ENCODE measurements at places on chromosomes 16 and 17.

DNA sequence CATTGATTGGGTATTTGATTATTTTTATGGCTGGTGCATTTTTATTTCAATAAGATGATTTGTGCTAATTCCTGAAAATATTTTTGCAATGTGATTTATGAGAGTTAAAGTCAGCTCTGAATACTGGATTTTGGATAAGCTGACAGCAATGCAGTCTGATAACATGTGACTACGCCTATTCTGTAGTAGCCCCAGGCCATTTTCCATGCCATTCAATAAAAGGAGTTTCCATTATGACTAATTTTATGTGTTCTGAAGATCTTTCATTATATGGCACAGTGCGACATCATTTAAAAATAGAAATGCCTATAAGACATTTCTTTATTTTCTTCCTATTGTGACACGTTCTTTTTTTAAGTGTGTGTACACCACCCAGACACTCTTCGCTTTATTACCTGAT, 46.3 kb downstream of the KCNJ2 start:
- DNase-seq, result peak; percentile 1

GRCh38 chr16:24178496-24178895, 77.6 kb upstream of the CACNG3 start:
- DNase-seq, result no peak

- no peak for DNase-seq
Measured at GRCh38 chr17:55319933-55320593, 55.3 kb downstream of the HLF start.

- DNase-seq, result no peak
Measured at GRCh38 chr17:61144617-61145564, 254.8 kb upstream of the TBX2 start.

DNA sequence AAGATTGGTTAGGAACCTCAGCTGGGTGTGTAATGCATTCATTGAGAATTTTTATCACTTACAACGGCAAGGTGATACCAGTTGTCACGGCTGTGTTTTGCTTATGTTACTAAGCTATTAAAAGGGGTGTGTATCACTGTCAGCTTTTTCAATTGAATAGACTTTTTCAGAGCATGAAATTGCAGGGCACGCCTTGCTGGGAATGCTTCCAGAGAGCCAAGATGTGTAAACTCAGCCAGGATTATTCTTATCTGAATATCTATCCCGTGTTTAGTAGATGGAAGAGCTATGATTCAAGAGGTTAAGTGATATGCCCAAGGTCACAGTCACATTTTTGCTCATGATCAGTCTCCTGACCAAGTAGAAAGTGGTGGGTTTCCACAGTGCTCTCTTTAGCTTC, 6.6 kb upstream of the TEKT3 start:
- DNase-seq, result peak; percentile 58

GRCh38 chr17:31152271-31152670, 57.5 kb downstream of the NF1 start:
- DNase-seq, result no peak

DNA sequence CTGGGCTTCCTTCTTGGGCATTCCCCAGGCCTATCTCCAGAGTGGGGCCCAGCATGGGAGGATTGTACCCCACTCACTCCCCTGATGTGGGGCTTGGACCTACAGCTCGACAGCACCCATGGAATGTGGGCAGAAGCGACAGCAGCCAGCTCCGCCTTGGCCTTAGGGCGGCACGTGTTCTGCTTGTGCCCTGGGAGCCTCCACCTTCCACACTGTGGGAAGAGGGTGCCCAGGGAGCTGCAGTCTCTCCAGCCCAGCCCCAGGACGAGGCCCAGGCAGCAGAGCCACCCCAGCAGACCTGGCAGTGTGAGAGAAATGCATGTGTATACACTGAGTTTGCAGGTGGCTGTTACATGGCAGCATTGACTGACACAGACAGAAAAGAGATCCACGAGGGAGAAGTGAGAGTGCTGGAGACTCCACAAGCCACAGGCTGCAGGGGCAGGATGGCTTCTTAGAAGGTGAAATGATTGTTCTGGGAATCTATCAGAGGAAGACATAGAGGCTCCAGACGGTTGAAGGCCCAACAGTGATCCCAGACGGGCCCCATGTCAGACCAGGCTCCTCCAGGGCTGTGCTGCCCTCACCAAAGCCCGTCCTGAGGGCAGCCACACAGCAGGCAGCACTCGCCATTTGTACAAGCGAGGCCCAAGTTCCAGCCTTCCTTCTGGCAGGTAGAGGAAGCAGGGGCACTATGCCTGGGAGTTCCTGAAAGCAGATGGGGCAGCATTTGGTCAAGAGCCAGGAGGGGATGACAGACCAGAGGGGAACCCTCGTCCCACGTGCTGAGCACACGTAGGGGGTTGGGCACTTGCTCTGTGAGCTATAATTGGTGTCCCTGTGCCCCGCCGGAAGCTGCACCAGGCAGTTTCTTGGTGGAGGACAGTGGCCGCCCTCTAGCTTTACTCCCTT, 2.8 kb upstream of the DNASE1 start:
- DNase-seq, result no peak

GRCh38 chr17:55783684-55784245, 32.9 kb downstream of the PCTP start:
- DNase-seq, result no peak

- DNase-seq, result no peak
Measured at GRCh38 chr17:64064331-64064730, 43.9 kb upstream of the ICAM2 start.

GRCh38 chr17:62680541-62681052, 53.1 kb downstream of the MRC2 start:
- peak; percentile 30 for DNase-seq

DNA sequence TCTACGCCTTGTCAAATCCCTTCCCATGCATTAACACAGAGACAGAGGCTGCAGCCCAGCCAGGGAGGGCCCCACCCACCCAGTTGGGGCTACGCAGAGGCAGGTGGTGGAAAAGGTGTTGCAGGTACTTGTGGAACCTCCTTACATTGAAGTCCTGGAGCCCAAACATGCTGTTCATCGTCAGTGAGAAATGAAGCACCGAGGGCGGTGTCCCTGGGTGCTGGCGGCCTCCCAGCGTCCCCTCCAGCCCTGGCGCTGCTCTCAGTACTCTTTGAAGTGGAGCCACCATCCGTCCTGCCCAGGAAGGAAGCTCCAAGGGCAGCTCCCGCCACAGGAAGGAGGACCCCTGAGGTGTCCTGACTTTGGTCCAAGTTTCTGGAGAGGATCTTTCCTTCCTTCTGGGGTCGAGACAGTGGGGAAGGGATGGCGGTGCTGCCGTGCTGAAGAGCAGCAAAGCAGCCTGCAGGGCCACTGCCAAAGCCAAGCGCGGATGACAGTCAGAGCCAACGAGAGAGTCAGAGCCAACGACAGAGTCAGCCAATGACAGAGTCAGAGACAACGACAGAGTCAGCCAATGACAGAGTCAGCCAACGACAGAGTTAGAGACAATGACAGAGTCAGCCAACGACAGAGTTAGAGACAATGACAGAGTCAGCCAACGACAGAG, 23.4 kb downstream of the LMF1 start:
- DNase-seq, result no peak

DNA sequence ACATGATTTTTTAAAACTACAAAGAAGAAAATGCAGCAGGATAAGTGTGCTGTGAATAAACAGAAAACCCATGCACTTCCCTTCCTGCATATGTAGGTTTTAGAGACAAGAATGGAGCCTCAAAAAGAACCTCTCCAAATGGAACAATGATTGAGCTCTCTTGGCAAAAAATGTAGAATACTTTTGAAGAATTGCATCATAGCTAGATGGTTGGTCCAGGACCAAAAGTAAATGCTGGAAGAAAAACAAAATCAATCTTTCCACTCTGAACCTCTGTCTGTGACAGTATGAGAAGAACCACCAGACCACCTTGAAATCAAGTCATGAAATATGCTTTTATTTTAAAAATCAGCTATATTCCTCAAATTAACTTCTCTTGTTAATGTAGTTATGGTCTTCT, 17.5 kb downstream of the HELZ start:
- DNase-seq, result no peak

DNA sequence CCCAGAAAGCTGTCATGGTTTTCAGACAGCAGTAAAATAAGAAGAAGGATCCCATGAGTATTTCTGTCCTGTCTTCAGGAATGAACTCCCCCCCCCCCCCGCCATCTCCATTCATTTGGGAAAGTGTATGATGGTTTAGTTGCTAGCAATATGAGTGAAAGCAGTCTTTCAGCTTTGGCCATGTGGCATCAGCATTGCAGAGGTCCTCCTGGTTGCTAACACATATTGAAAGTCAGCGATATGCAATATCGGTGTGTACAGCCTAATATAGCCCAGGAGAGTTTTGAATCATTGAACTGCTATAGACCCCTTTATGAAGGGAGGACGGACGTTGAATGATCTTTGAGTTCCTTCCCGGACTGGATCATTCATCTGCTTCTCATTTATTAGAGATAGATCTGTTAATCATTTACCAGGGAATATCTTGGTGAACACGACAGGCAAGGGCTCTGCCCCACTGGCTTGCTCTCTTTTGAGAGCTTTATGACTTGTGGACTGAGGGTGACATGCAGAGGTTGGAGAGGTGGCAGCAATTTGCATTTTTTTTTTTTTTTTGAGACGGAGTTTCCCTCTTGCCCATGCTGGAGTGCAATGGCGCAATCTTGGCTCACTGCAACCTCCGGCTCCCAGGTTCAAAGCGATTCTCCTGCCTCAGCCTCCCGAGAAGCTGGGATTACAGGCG, 25.2 kb downstream of the DEF8 start:
- no peak for DNase-seq

DNA sequence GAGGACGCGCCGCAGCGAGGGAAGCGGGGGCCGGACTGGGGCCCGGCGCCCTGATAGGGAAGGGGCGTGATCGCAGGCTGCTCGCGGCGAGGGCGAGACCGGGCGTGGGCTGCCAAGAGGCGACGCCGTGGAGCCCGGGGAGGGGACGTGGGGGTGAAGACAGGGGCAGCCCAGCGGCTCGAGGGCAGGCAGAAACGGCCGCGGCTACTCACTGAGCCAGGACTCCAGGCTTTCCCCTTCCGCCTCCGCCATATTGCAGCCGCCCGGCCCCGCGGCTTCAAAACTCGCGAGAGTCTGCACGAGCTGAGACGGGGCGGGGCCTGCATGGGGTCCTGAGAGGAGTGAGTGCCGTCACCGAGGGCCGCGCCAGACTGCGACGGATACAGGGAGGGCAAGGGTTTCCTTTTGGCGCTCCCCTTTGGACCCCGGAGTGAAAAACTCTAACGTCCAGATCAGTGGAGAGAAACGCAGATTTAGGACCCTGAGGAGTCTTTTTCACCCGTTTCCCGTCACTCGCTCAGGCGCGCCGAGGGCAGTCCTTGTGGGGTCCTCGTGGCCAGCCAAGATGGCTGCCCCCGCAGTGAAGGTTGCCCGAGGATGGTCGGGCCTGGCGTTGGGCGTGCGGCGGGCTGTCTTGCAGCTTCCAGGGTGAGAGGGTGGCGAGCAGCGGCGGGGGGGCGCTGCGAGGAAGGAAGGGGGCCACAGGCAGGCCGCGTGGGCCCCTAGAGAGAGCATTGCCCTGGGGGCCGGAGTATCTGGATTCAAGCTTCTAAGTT, at the start of the genes GGA3 and MRPS7:
GGA3 (minus strand) TSS at position 271 of the 776 bp plus-strand sequence; CDS start at position 252, 19 bp downstream.
MRPS7 (plus strand) TSS at position 544 of the 776 bp plus-strand sequence; CDS start at position 566, 22 bp downstream.
- peak; percentile 92 for DNase-seq

- DNase-seq, result peak; percentile 59
Measured at GRCh38 chr17:27552276-27552732, 78.7 kb upstream of the LGALS9 start.

- DNase-seq, result no peak
Measured at GRCh38 chr16:47470211-47470610, 9.1 kb downstream of the PHKB start.

DNA sequence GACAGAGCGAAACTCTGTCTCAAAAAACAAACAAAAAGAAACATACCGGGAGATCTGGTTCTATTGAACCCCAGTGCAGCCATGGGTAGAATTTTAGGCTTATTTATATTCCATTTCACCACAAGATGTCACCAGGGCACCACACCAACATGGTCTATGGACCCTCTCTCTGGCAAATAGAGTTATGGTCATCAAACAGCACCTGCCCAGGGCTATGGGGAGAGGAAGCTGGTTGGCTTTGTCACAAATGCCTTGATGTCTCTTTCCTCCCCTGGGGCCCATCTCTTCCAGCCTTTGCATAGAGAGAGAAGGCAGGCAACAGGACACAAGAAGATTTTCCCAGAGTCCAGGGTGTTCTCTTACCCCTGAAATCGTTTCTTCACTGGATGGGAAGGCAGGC, 128.4 kb downstream of the WWOX start:
- no peak for DNase-seq

GRCh38 chr17:43772877-43773648, 5.7 kb downstream of the DUSP3 start:
- DNase-seq, result no peak

DNA sequence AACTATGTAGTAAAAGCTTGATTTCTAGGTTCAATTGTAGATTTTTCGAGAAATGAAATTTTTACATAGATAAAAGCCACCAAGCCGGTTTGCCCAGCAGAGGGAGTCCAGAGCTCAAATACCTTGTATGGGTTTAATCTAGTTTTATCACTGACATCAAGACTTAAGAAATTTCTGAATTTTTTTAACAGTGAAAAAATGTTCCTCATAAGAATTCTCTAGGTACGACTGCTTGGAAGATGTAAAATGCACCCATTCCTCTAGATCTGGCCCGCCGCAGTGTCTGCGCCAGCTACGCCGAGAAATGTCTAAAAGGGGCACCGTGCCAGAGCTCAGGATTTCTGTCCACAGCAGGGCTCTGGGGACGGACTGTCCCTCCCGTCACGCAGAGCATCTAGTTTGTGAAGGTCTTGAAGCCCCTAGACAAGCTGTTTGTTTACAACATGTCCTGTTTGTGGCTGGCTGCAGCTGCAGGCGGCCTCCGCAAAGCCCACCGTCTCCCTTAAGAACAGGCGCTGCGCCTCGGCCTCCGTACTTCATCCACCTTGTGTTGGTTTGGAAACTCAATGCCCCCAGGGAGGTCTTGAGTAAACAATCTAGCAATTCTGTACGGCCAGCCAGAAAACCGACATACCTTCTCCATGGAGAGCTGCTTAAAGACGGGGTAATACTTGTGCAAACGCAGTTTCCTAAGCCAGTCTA, 24.8 kb downstream of the MAP1LC3B start:
- no peak for DNase-seq

DNA sequence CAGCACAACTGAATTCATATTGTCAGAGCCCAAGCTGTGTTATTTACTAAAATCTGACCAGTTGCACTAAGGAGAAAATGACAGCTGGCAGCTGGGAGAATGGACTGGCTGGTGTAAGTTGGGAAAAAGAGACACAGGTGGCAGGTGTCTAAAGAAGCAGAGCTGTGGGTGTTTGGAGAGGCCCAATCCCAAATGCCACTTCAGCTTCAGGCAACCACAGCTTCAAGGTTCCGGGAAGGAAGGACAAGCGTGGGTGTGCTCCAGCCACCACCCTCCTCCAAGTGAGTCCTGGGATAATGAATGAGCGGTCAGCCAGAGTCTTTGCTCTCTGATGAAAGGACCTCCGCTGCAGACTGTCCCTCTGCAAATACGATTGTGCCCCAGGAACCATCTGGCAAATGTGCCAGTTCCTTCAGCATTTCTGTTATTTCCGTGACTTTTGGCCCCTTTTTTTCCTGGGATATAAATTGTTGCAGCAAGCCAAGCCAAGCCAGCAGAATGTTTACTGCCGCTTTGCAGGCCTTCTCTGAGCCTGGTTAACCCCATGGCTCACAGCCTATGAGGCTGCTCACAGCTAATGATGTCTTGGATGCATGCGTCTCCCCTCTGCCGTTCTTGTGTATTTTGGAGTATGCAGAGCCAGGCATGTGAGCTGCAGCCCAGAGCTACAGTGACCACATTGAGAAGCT, 9.5 kb upstream of the RHBDL3 start:
- no peak for DNase-seq

Measured in mammary epithelial cell (primary cell).